Activated B cell treated with CpG ODN at 0.5 μM for 24 hours (primary cell): ENCODE measurements at places on chromosomes 5 and 9.
A peak's percentile ranks its signal among the peaks of the same experiment; 100 is the strongest.

DNA sequence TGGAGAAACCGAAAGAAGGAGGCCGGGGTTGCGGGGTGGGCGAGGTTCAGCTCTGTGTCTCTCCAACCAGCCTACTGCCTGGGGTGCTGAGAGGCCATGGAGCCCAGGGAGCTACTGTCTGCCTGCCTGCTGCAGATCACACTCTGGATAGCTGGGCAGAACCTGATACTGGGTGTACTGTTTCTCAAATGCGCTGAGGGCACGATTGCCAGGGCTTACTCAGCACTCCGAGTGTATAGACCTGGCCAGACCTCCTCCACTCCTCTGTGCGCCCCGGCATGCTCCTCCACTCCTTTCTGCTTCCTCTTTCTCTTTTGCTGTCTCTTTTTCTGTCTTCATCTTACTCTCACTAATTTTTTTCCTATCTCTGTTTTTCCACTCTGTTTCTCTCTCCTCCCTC, 215.1 kb downstream of the PAPPA start:
- DNase-seq, result no peak

GRCh38 chr9:27626244-27627187, 53.2 kb upstream of the C9orf72 start:
- DNase-seq, result no peak

GRCh38 chr5:22611327-22611726, 241.8 kb downstream of the CDH12 start:
- no peak for DNase-seq

DNA sequence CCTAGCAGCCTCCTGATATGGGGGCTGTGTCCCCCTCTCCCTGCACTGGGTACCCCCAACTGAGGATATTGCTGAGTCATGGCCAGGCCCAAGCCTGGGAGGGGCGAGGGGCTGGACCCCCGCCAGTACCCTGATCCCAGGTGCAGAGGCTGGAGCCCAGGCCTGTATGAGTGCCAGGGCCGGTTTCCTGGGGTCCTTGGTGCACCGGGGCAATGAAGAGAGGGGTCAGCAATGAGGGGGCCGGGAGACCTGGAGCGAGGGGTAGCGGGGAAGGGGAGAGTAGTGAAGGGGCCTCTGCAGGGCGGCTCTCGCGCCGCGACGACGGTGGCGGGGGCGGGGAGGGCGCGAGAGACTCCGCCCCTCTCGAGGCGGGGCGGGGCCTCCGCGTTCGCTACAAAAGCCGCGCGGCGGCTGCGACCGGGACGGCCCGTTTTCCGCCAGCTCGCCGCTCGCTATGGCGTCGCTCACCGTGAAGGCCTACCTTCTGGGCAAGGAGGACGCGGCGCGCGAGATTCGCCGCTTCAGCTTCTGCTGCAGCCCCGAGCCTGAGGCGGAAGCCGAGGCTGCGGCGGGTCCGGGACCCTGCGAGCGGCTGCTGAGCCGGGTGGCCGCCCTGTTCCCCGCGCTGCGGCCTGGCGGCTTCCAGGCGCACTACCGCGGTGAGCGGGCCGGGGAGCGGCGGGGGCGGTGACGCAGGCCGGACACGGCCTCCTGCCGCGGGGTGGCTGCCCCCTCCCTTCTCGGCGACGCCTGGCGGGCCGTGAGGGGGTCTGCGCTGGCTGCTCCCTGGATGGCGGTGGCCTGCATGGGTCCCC, at the start of gene SQSTM1:
Gene SQSTM1, plus strand, starts transcription at position 423 of the 815 bp plus-strand sequence. Its CDS starts 32 bp downstream, at position 455.
- DNase-seq, result peak; percentile 91

DNA sequence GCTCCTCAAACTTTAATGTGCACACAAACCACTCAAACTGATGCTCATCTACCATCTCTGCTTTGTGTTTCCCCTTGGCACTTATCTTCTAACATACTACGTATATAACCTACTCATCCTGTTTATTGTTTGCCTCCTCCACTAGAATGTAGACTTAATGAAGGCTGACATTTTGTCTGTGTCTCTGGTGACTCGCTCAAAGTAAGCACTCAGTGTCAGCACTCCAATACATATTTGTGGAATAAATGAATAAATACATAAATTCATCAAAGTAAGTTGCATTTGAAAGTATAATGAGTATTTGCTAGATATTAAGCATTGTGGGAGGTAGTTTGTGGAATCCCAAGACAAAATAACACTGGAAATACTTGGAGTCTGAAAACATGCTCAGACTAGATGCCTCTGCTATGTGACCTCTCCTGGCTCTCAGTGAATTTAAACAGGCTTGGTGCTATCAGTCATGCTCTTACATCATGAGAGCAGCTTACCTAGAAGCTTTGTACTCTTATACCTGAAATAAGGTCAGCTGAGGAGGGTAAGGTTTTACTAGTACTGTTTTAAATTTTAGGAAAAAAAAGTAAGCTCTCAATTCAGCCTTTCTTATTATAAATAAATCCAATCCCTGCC, 37.0 kb upstream of the RANBP6 start:
- DNase-seq, result no peak

- DNase-seq, result no peak
Measured at GRCh38 chr9:20732118-20732517, 48.1 kb downstream of the FOCAD start.

GRCh38 chr5:166493612-166494011, 1797.8 kb upstream of the WWC1 start:
- DNase-seq, result no peak

DNA sequence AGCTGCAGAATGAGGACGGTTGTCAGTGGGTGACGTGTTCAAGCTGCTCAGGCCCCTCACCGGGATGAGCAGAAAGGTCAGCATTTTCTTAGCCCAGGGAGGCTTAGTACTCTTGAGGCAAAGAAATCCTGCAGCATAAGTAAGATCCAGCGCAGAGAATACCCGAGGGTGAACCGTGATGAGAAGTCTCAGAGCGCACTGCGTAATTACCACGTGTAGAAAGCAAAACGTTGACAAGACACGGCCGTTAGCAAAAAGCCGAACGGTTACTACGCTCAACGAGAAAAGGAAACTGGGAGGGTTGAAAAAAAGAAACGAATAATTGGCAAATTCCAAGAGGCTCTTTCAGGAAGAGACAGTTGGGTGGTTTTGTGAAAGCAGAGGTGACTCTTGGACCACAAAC, 104.0 kb downstream of the COL23A1 start:
- DNase-seq, result no peak

- no peak for DNase-seq
Measured at GRCh38 chr5:158797498-158797845, 302.2 kb downstream of the EBF1 start.

DNA sequence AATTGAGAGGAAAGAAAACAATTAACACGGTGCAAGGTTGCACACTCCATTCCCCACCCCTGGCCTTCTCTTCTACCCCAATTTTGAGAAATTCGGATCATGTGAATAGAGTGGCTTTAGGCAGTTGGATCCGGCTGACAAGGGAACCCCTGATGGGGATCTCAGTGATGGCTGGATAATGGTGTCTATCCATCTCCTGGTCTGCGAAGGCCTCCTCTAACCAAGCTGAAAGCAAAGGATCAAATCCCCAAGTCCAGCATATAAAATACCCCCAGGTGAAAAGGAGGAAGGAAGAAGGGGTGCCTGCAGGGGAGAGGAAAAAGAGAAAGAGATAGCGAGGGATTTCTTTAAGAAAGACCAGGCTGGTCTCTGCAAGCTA, 16.0 kb downstream of the NR2F1 start:
- DNase-seq, result no peak

GRCh38 chr5:21397693-21398092, 1409.7 kb upstream of the CDH18 start:
- DNase-seq, result no peak

GRCh38 chr5:31962351-31962751, 211.8 kb downstream of the GOLPH3 start:
- no peak for DNase-seq

- DNase-seq, result no peak
Measured at GRCh38 chr9:113658545-113658895, 195.0 kb downstream of the RGS3 start.

- no peak for DNase-seq
Measured at GRCh38 chr5:115847290-115847689, 5.6 kb downstream of the AP3S1 start.

- DNase-seq, result no peak
Measured at GRCh38 chr9:70510157-70510770, 95.8 kb upstream of the KLF9 start.
